Activated gamma-delta T cell (primary cell): ENCODE measurements at places on chromosomes 11 and 22.

DNA sequence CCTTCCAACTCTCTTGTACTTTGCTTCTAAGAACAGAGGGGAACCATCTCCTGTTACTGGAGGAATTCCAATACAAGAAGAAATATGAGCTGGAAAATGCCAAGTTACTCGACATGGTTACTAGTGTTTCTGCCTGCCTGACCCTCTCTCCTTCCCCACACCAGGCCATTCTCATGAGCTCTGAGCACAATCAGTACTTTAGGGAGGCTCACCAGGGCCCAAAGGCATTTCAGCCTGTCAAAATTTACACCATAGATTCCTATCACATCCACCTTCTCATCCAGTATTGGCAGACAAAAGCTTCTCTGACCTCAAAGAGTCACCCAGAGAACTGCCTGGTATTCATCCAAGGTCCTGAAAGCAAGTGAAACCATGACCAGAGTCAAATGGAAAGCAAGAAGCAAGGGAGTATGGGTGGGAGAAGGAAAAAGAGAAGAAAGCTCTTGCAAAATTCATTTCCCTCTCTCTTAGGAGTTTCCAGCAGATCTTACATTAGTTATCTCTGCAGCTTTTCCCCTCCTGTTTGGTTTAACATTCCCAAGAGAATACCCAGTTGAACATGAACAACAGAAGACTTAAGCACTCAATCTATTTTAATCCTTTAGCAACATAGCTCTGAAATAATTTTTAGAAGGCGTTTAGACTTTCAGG is 58.7 kb upstream of the NCAM1 start:
- DNase-seq = no peak

DNA sequence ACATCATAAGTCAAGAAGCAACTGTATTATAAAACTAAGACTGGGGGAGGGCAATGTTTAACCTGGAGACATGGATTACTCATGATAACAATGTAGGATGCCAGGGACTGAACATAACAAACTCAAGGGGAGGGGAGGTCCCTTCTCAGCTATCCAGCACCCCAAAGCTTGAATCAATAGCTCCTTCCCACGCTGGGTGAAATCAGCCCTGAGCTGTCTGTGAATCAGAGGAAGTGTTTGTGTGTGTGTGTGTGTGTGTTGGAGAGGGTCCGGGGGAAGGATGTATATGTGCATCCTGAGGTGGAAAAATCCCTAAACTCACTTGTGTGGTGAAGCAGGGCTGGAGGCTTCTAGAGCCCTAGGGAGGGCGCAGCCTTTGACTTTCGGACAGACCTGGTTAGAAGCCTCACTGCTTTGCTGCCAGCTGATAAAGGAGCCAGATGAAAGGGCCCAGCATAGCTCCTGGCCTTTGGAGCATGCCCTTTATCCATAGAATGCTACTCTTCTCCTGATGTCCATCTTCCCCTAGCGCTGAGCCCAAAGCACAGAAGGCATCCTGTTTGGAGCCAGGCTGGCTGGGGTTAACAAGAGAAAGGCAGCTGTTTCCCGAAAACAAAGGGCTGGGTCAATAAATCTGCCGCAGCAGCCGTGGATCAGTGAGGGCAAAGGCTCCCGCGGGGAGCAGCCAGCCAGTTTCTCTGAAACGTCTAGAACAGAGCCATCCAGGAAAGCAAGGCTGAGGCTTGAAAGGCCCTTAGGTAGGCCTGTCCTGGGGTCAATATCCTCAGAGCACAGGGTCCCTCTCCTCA is 35.8 kb downstream of the TNKS1BP1 start:
- no peak for DNase-seq

GRCh38 chr22:17943533-17944249 is 80.7 kb downstream of the MICAL3 start:
- no peak for DNase-seq

DNA sequence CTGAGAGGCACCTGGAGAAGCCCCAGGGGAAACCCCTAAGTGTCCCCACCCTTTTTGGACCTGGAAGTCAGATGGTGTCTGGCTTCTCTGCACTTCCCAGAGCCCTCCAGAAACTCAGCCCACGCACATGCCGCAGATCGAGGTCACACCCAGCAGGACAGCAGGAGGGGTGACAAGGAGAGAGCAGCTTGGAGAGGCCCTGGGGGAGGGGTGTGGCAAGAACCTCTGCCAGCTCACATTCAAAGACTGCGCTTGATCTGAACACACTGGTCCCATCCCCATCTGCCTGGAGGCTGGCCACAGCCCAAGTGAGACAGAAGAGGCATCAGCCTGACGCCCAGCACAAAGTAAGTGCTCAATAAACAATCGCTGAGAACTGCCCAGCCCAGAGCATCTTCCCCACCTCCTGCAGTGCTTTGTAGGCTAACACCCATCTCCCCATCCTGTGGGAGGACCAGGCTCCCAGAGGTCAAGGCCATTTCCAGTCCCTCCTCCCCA is 21.4 kb downstream of the TMPRSS6 start:
- no peak for DNase-seq
